Stimulated activated CD4-positive, alpha-beta T cell treated with anti-CD3 and anti-CD28 coated beads, TNF-alpha, amount 100 ng/mL, for 48 hours (primary cell): ENCODE measurements at places on chromosomes 3 and 15.

- no peak for DNase-seq
Observed at GRCh38 chr15:40281057-40281800, 1.6 kb downstream of the ANKRD63 start.

DNA sequence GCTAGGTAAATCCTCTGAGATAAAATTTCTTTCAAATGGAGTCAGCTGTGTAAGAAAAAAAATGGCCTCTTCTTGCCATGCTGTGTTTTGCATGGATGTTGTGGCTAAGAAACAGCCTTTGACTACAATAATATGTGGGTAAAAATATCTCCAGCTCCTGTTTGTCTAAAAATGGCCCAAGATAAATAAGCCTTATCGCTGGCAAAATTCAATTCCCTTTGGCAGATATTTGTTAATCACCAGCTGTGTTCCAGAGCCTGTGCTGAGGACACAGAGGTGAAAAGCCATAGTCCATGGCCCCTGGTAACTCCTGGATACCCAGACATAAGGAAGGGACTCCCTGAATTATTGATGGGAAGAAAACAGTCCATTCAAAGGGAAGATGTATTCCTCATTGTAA lies 15.3 kb upstream of the RAMAC start:
- no peak for DNase-seq

GRCh38 chr3:195849322-195850074 lies 37.8 kb upstream of the MUC4 start:
- no peak for DNase-seq

DNA sequence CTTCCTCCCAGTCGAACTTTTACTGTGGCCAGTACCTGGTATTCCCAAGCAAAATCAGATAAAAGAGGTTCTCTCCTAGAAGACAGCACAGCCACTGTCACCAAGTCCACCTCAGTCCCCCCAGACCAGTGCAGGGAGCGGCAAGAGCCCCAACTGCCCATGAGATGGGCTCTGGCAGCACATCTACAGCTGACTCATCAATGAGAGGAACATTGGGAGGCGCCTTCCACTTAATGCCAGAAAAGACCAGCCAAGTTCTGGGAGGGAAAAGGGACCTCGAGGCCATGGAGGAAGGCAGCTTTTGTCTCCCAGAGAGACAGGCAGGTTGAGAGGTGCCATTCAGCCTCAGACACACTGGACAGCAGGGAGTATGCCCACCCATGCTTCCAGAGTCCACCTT lies 28.2 kb downstream of the POC1A start:
- DNase-seq = no peak

DNA sequence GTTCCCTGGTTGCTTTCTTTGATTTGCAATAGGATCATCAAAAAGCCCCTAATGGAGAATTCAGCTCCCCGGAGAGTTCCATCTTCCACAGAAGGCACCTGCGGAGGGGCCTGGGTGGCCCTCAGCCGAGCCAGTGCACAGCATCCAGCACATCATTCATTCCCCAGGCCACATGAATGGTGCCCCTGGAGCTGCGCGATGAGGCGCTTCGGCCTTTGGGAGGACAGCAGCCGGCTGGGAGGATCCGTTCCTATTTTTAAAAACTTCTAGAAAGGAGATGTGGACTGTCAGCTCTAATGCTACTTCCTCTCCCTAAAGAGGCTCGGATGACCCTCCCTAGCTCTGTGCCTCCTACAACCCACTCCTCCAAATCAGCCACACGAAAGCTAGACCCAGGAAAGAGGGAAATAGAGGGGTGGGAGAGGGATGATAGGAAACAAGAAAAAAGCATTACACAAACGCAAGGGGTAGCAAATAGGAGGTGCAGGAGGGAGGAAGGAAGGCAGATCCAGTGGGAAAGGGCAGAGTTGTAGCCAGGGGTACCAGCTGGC lies 20.3 kb downstream of the EHD4 start:
- no peak for DNase-seq

GRCh38 chr3:161339517-161340500 lies 31.5 kb downstream of the SPTSSB start:
- no peak for DNase-seq

- no peak for DNase-seq
Observed at GRCh38 chr3:102148598-102149337, 286.0 kb upstream of the ZPLD1 start.

DNA sequence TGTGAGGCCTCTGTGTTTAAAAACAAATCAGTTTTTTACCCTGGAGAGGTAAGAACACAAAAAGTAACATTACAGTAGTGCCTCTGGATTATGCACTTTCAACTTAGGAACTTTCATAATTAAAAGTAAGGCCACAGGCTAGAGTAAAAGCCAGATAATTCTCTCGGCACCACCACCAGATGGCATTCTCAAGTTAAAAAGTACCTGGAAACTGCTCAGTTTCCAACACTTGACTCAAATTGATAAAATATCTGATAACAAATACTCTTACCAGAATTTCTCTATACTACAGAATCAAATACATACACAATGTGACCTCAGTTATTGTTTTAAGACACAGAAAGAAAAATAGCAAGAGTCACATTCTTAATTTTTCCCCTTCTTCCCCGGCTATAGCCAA lies 19.9 kb downstream of the SPICE1 start:
- no peak for DNase-seq

DNA sequence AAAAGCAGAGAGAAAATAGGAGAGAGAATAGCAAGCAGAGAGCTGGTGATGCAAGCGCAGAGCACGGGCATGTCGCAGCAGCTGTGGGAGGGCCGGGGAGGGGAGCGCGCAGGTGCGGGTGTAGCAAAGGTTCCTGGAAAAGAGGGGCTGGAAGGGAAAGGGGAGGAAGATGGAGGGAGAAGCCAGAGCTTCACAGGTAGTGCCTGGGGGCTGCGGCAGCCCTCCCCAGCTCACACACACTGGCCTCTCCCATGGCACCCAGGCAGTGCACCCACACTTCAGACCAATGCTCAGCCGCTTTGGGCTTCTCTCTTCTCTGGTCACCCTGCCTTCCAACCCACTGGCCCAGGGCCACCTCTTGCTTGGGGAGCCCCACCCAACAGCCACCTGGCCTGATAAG lies 72.1 kb downstream of the ADAMTS7 start:
- no peak for DNase-seq

DNA sequence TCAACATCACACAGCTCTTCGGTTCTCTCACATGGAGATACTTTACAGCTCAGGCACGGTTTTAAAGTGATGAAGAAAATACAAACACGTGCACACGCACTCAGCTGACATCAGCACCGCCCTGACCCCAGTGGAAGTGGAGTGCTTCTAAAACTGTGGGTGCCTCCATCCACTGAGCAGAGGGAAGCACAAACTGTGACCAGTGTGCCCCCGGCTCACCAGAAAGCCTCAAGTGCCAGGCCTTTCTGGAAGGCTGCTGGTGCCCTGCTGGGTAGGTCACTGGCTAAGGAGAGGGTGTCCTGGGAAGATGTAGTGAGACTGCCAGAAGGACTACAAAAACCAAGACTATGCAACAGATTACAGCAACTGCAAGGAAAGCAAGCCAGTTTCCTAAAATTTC lies 78.5 kb downstream of the OCA2 start:
- no peak for DNase-seq

DNA sequence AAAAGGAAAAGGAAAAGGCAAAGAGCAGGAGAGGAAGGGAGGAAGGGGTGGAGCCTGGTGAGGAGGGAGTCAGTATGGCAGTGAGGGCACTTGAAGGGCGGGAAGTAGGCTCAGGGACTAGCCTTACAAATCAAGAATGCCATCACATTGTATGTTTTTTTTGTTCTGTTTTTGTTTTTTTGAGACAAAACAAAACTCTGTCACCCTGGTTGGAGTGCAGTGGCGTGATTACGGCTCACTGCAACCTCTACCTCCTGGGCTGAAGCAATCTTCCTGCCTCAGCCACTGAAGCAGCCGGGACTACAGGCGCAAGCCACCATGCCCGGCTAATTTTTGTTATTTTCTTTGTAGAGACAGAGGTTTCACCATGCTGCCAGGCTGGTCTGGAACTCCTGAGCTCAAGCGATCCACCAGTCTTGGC lies 10.5 kb upstream of the PIK3CB start:
- DNase-seq = no peak

DNA sequence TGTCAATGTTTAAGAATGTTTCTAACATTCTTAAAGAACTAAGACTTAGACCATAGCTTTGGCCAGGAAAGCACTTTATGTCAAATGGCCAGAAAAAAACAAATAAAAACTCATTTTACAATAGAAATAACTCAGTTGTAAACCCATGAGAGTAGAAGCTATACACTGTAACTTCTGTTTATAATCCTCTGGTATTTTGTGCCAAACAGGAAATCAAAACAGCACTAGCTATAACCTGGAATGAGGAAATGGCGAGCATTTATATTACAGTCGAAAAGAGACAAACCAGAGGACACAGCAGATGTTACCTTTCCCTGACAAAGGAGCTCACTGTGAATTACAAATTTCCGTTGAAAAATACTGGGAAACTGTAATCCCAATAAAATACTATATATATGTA lies 10.3 kb downstream of the GK5 start:
- no peak for DNase-seq

DNA sequence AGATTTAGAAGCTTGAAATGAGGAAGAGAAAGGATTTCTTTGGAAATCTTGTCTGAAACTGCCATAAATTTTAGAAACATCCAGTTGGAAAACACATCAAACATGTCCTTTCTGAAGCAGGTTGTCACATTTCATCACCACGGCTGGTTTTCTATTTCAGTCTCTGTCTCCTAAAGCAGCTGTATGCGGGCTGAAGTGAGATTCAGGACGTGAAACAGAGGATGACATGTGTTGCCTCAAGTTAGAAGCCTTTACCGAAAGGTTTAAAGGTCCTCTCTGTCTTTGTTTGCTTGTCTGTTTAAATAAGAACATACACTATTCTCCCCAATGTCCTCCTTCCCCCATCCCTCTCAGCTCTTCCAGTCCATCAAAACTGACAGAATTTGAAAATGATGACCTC lies 141.9 kb downstream of the SQOR start:
- DNase-seq = no peak

DNA sequence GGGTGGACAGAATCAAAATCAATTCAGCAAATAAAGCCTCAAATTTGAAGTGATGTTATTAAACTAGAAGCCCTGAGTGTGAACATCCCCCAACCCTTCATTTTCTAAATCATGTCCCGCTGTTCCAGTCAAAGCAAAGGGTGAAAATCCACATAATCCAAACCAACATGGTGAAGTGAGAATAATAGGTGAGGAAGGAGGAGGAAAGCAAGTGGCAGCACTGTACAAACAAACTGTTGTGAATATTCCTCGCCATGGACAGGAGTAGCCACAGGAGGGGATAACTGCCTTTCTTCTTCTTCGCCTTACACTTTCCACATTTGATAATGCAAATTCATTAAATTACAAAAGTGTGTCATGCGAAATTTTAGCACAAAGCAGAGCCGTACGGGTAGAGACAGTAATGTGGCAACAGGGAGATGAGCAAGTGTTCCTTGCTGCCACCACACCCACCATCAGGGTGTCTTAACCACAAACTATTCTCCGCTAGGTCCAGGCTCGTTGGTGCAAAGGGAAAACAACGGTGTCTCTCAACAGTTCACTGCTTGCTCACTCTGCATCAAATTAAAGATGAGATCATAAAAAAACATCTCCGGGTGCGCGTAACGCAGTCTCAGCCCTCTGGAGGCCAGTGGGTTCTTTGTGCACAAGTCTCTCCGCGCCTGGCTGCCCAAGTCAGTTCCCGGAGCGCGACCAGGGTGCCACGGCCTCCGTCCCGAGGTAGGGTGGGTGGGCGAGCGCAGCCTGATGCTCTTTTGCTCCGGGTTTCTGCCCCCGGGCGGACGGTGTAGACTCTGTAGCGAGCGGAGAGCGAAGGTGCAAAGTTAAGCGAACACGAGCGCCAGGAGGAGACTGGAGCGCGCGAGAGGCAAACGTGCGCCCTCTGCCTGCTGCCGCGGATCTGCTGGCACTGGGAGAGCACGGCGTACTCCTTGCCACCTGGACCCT lies 6.7 kb downstream of the EPHA3 start:
- no peak for DNase-seq

DNA sequence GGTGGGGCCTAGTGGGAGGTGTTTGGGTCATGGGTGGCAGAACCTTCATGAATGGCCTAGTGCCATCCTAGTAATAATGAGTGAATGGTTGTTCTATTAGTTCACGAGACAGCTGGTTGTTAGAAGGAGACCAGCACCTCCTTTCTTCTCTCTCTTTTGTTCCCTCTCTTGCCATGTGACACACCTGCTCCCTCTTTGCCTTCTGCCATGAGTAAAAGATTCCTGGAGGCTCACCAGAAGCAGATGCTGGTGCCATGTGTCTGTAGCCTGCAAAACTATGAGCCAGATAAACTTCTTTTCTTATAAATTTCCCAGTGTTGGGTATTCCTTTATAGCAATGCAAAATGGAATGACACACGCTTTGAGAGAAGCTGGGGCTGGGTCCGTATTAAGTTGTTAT lies 89.0 kb upstream of the SLC4A7 start:
- no peak for DNase-seq

DNA sequence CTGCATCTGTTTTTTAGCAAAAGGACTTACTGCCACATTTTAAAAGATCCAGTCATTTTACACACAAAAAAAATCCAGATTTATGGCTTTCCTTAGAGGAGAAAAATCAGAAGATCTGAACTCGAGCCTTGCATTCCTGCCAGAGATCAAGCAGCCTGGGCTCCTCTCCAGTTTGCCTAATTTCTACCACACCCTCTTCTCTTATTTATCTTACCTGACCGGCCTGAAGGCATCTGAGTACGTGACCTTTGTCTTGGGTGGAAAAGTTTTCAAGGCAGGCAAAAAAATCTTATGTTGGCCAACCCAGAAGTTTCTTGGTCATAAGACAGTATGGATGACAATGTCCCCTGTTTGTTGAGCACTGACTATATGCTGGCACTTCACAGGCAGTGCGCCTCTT lies 60.3 kb downstream of the CHRD start:
- no peak for DNase-seq

DNA sequence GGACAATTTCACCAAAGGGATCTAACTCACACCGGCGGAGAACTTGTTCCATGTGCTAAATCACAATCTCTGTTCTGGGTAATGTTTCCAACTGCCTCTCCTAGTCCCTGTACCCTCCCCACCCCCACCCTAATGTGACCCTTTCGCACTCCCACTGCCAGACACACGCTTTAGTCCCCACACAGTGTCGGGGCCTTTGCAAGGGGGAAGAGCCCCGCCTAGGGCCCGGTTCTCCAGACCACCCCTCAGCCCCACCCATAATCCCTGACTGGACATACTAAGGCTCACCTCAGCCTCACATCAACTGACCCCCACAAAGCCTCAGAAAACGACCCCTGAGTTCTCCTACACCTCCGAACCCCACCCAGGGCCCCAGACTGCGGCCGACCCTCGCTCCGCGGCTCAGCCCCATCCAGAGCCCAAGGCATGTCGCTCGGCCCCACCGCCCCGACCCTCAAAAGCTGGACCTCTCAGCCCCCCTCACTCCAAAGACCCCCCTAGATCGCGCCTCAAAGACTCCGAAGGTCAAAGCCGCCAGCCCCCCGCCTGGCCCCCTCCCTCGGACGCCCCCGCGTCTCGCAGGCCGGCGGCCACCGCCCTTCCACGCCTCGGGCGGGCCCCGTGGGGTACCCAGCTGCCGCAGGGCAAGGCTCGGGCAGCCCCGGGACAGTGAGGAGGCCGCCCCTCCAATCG lies 72.0 kb upstream of the MAP4 start:
- no peak for DNase-seq
